ENCODE measurements at places on chromosomes 7 and 10.

DNA sequence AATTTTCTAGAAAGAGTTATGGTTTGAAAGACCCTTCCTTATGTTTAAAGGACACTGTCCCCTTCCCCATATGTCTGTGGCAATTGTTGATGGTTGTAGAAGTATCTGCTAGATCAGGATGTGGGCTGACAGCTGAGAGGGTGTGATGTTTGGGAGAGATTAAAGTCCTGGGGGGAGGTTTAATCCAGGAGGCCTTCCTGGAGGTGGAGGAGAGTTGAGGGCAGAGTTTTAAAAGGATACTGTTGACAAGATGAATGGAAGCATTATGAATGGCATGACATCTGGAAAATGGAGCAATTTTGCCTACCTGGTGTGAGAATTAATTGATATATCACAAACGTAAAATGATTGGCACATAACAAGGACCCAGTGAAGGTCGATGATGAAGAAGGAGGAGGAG lies 32.9 kb upstream of the SMC3 start:
- DNase-seq, result no peak

DNA sequence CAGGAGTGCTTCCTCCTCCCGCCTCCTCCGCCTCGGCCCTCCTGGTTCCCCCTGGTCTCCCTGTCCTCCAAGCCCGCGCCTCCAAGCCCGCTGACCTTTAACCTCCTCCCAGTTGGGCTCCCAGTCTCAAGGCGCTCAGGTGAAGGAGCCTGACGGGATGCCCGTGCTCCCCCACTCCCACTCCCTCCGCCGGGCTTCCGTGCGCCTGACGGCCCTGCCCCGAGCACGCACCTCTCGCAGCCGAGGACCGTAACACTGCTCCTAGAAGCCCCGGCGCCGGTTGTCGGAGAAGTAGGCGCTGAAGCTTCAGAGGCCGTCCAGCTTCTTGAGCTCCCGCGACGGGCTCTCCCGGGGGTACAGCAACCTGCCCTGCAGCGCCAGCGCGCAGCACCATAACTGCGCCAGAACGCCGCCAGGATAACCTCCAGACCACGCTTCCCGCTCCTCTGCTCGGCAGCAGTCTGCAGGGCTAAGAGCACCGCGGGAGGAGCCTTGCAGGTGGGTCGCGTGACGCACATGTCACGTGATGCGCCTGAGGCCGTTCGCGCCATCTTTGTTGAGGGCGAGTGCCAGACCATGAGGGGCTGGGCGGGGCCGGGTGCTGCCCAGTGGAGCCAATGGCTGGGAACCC lies 71.0 kb upstream of the ZNF479 start:
- DNase-seq, result no peak

DNA sequence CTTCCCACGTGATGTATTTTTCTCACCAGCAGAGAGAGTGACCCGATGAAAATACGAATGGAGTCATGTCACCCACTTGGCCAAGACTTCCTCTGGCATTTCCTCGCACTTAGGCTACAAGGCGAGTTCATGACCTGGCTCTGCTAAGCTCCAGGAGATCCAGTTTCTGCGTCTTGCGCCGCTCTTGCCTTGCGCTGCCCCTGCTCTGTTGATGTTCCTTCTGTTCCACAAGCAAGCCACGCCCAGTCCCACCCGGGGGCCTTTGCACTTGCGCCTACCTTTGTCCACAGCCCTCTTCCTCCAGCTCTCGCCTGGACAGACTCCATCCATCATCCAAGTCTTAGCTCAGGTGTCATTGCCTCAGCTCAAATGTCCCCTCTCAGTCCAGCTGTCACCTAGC lies 116.3 kb upstream of the SHH start:
- DNase-seq, result no peak

DNA sequence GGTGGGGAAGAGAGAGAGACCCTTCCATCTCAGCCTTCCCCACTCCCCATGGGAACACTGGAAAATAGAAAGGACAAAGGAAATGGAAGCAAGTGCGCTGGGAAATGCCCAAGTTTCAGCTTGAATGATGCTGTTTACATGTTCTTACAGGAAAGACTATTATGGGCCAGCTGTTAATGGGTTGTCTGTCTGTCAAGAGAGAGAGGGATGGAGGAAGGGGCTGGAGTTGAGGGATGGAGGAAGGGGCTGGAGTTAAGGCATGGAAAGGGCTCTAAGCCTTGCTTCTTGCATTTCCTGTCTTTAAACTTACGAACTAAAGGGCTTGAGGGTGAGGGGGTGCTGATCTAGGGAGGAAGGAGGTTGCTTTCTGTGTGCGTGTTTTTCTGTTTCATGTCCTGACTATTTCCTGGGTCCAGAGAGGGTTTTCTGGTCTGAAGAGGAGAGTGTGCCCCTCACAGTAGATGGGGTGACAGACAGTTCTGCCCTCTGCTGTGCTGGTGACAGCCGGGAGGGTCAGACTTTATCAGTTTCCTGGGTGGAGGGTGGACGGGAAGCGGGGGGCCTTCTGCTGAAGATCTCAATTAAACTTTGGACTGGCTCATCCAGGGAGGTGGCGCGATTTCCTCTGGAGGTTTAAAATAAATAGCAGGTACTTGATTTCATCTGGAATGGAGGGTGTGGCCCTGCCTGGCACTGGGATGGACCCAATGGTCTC lies 30.5 kb downstream of the GRK5 start:
- DNase-seq, result no peak

- no peak for DNase-seq
Observed at GRCh38 chr10:44326474-44327030, 58.3 kb downstream of the CXCL12 start.

DNA sequence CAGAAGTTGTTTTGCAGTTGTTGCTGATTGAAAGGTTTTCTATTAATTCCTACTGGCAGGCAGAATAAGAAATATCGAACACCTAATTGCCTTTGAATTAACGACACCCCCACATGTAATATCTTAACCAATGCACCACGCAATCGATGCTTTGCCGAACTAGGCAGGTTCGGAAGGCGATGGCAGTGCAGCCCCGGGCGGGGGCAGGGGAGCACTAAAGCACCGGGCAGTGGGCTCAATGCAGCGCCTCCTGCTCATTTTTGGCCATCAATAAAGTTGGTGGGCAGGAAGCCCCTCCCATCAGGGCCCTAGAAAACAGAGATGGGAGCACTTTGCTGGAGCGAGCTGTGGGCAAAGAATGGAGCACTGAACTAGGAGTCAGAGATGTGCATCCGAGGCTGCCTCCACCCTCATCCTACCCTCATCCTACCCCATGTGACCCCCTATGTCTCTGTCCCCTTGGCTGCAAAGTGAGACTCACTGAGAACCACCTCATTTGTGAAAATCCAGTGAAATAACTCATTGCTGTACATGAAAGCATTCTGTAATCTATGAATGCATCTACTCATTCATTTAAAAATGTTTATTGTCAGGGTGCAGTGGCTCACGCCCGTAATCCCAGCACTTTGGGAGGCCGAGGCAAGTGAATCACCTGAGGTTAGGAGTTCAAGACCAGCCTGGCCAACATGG lies 19.6 kb upstream of the CHST15 start:
- no peak for DNase-seq

DNA sequence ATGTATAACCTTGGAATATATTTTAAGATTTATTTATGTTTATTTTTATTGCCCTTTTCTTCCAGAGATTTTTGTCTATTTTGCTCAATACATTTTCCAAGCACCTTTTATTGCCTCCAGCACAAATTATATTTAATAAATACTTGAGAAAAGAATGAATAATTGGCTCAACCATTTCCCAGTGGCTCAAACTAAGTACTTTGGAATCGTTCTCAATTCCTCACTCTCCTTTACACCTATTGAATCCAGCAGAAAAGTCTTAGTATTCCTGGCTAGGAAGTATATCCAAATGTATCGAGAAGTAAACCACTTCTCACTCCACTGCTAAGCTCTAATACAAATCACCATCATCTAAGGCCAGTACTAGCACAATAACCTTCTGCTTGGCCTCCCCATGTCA lies 276.1 kb downstream of the NEBL start:
- no peak for DNase-seq

GRCh38 chr7:102244601-102245000 lies 42.1 kb upstream of the SH2B2 start:
- no peak for DNase-seq

- peak; percentile 43 for DNase-seq
Observed at GRCh38 chr7:1176891-1177373, 16.9 kb upstream of the ZFAND2A start.

DNA sequence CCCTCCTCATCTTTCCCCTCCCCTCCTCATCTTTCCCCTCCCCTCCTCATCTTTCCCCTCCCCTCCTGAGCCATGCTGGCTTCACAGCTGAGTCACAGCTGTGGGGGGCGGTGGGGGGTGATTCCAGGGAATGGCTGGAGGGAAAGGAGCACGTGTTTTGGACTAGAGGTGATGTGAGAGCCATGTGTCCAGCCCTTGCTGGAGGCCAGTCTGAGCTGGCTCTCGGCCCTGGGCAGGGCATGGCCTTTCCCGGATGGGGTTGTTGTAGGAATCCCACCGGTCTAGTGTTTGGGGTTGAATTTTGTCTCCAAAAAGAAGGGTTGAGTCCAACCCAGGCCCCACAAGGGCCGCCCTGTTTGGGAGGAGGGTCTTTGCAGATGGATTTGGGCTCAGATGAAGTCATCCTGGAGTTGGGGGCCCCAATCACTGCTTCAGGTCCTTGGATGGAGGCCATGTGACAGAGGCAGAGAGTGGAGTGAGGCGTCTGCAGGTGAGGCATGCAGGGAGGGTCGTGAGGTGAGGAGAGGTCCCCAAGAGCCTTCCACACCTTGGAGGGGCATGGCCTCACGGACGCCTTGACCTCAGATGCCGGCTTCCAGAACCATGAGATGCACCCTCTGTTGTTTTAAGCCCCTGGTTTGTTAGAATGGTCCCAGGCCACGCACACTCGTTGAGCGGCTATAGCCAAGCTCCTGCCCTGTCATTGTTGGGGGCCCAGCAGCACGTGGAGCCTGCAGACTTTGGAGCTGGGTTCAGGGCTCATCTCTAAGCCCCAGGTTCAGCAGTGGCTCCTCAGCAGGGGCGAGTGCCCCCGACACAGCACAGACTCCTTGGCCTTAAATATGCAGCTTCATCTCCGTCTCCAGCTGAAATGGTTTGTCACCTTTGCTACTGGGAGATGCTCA lies 101.6 kb downstream of the DNAJB6 start:
- no peak for DNase-seq

GRCh38 chr10:13696071-13696470 lies 109.3 kb downstream of the PRPF18 start:
- DNase-seq, result no peak

DNA sequence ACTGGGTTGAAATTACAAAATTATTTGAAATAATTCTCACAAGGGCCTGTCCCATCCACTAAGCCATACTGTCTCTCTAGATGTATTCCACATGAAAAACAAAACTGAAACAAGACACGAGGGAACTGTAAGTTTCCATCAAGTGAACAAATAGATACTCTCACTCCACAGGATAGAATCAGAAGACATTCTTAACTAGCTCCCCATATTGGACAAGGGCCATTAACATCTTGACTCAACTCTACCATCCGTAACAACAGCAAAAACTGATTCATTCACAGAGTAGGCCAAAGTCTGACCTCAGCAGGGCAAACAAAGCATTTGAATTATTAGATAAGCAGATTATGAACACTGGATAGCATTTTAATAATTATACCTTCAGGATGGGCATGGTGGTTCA lies 29.1 kb downstream of the UBE2H start:
- DNase-seq, result no peak

- DNase-seq, result no peak
Observed at GRCh38 chr7:149790146-149790548, 16.8 kb upstream of the ZNF467 start.

DNA sequence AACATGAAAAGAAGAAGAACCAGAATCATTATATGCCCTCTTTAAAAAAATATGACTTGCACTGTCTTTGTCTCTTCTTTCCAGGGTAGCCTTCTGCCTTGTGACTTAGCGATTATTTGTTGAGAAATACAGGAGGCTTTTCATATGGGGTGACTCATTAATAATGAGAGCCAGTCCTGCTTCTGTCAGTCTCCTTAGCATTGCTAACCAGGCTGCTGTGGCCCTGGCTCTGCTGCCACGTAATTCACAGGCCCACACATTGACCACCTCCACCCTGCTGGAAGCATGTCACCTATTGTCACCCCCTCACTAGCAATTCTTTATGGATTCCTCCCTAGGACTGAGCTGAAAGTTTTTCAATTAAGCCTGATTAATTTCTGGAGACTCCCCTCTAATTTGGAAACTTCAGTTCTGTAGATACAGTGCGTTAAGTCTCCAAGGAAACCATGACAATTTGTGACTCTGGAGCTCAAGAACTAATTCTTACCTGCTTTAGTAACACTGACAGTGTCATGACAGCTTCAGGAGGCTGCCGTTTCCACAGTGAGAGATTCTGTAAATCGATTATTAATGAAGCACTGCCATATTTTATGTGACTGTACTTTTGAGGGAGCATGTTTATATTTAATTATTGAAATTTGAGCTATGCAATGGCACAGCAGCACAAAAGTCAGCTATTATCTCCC lies 267.9 kb upstream of the SP8 start:
- DNase-seq, result no peak

DNA sequence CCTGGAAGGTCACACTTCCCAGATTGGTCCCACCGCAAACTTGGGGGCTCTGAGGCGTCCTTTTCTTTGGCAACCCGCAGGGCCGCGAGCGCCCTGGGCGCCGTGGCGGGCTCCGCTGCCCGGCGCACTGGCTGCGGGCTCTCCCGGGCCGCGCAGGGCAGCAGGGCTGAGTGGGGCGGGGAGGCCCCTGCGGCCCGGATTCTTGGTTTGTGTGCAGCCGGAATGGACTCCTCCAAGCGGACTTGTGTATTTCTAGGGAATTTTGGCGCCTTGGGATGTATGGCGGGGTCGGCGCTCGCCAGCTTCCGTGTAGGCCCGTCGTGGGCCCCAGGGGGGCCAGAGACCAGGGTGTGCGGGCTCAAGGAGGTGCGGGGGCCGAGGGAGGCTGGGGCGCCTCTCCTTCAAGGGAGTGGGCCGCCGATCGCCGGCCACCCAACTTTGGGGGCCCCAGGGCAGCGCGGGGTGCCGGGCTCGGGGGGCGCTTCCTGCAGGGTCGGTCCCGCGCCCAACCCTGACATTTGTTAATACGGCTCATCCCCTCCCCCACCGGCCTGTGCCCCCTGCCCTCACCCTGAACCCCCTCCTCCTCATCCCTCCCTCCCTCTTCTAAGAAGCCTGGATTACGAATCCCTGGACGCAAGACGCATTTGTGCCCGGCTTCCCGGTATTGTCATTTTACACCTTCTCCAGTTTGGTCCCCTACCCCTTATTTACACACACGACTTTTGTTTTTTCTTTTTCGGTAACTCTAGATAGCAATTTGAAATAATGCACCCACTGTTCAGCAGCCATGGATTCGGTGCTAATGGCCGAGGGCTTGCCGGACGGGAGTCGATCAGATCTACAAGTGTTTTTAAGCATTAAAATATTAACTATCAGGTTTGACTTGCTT lies 2.5 kb downstream of the TCF7L2 start:
- DNase-seq, result no peak

- DNase-seq, result no peak
Observed at GRCh38 chr10:34815185-34816084, at the start of gene PARD3. Gene PARD3, minus strand, starts transcription at chr10:34815296. Its CDS starts 301 bp downstream, at chr10:34814995.

- no peak for DNase-seq
Observed at GRCh38 chr7:150431839-150432658, 18.4 kb upstream of the GIMAP8 start.

GRCh38 chr7:148684289-148684830 lies 14.3 kb upstream of the CUL1 start:
- DNase-seq, result no peak

All from iPS DF 6.9 (cell line).